ENCODE measurements at places on chromosomes 1 and 21.

- DNase-seq = no peak
Measured at GRCh38 chr1:159827102-159827490, 423 bp downstream of the SLAMF8 start.

DNA sequence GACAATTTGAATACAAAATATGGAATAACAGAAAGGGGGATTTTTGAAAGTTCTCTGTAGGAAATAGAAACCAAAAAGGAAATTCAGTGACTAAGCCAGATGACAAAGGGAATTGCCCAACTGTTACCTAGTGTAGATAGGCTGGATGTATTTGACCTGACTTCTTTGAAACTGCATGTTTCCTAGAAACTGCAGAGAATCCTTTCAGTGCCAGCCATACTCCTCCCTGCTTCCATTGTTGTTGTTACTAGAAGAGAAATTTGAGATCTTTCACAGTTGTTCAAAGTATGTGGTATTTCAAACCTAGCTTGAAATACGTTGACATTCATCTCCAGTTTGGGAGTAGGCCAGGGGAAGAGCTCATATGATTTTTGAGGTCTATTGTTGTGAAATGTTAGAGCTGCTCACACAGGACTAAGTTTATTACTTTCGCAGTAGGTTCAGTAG lies 1.8 kb upstream of the GBP5 start:
- no peak for DNase-seq

DNA sequence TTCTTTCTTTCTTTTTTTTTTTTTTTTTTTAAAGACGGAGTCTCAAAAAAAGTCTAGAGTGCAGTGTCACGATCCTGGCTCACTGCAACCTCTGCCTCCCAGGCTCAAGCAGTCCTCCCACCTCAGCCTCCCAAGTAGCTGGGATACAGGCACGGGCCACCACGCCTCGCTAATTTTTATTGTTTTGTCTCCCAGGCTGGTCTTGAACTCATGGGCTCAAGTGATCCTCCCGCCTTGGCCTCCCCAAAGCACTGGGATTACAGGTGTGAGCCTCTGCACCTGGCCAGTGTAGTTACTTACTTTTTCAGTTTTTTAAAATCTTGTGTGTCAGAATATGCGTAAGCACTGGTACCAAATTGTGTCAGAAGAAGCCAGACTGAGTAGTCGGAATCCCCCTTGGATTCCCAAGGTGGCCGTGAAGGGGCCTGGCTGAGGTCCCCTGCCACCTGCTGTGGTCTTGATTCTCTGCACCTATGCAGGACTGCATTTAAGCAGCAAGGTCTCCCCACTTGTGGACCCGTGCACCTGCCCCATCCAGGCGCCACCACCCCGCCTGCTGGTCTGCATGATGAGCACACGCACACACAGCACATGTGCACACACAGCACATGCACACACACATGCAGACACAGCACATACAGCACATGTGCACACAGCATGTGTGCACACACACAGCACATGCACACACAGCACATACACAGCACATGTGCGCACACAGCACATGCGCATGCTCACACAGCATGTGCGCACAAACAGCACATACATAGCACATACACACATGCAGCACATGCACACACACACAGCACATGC lies 47.5 kb downstream of the PCNT start:
- no peak for DNase-seq

- DNase-seq = no peak
Measured at GRCh38 chr1:216843409-216843808, 120.2 kb upstream of the ESRRG start.

GRCh38 chr1:110057963-110058518 lies 12.4 kb downstream of the ALX3 start:
- DNase-seq = no peak

GRCh38 chr1:100670083-100670482 lies 49.5 kb upstream of the VCAM1 start:
- DNase-seq = no peak

Data from activated CD8-positive, alpha-beta memory T cell treated with anti-CD3 and anti-CD28 coated beads, Interleukin-2, amount 50 U/mL, for 48 hours (primary cell).